ENCODE measurements at places on chromosomes 12 and 14.
A peak's percentile ranks its signal among the peaks of the same experiment; 100 is the strongest.

- DNase-seq, result peak; percentile 45
These were observed 37.4 kb downstream of the SUSD6 start for GRCh38 chr14:69648480-69649451.

DNA sequence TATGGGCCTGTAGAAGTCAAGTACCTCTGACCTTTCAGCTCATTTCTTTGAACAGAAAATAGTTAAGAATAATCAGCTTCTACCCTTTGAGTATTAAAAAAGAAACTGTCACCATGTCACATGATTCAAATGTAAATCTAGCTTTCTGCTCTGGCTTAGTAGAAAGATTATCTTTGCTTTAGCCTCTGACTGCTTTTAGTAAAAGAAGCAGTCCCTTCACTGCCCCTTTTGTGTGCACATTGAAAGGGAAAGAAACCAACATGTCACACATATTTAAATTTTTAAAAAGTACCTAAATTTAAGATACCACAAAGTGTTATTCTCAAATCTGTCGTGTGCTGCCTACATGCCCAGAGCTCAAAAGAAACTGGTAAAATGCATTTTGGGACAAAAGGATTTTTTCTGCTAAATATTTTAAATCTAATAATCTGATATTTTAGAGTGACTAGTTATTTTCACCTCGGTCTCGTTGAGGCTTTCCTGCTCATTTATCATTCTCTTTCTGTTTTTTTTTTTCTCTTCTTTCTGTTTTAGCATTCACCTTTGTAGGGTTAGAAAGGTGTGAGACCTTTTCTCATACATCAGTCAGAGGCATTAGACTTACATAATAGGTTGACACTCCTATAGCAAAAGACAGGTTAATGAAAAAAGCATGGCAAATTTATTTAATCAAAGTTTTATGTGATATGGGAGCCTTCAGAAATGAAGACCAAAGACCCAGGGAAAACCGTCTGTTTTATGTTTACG lies 41.3 kb downstream of the SLC16A7 start:
- DNase-seq, result no peak

DNA sequence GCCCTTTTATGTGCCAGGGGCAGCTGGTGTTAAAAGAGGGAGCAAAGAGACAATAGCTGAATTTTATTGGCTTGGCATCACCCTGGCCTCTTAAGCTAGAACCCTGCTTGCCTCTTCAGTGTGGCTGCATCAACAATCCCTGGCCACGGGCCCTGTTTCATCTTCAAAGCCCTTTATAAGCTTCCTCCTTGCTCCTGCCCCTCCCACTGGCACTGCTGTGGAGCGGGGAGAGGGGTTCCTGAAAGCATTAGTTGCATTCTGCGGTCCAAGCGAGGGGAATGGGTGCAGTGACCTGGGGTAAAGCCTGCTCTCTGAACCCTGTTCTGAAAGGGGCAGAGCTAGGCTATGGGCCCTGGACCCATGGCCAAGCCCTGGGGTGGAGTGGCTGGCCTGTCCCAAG lies 220 bp upstream of the KRT83 start:
- DNase-seq, result no peak

GRCh38 chr12:77337362-77337761 lies 272.0 kb upstream of the E2F7 start:
- no peak for DNase-seq

- DNase-seq, result no peak
These were observed 44.7 kb downstream of the MBIP start for GRCh38 chr14:36275741-36276140.

- no peak for DNase-seq
These were observed 139.4 kb downstream of the MON2 start for GRCh38 chr12:62605981-62606380.

- DNase-seq, result no peak
These were observed 88.8 kb upstream of the PLEKHG7 start for GRCh38 chr12:92614001-92614400.

DNA sequence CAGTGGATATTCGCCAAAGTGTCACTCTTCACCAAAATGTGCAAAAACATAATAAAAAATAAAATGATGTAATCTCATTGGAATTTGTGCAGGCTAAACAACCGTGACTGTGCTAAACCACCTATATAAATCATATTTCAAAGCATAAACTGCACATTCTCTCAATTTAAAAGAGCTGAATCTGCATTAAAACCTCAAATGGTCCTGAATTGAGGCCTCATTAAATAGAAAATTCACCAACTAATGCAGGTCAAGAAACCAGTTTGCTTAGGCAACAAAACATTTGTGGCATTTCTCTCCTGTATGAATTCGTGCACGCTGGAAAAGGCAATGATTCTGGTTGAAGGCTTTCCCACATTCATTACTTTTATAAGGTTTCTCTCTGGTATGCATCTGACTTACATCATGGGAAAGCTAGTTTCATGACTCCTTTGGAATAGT lies 80.1 kb upstream of the IFNG-AS1 start:
- DNase-seq, result peak; percentile 63

GRCh38 chr14:94517641-94518257 lies 8.5 kb upstream of the SERPINA12 start:
- no peak for DNase-seq

GRCh38 chr12:105588106-105588505 lies 257.6 kb downstream of the C12orf75 start:
- no peak for DNase-seq

- no peak for DNase-seq
These were observed 4.8 kb downstream of the HOXC5 start for GRCh38 chr12:54037360-54038283.

GRCh38 chr12:38132139-38132538 lies 184.4 kb upstream of the ALG10B start:
- no peak for DNase-seq

- no peak for DNase-seq
These were observed 27.8 kb downstream of the MUCL1 start for GRCh38 chr12:54882079-54882478.

DNA sequence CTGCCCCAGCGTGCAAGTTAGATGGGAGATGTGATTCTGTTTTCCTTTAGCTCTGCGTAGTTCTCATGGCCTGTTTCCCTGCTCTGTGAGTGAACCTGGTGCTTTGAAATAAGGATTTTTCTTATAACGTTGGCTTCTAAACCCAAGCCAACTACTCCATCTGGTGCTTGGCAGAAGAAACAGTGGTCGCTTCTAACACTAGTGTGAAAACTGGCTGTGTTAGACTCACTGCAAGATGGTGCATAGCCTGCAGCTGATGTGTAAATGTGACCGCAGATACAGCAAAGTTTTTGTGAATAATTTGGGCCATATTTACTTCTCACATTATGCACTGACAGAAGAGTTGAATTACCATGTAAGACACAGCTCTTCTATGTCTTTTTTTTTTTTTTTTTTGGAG lies 12.2 kb downstream of the GTF2H3 start:
- DNase-seq, result no peak

- DNase-seq, result no peak
These were observed 759.2 kb upstream of the LRFN5 start for GRCh38 chr14:40847480-40847879.

GRCh38 chr14:69424149-69424923 lies 25.8 kb downstream of the SLC39A9 start:
- no peak for DNase-seq

- DNase-seq, result peak; percentile 79
These were observed 15.8 kb upstream of the ANKRD9 start for GRCh38 chr14:102525219-102525928.

DNA sequence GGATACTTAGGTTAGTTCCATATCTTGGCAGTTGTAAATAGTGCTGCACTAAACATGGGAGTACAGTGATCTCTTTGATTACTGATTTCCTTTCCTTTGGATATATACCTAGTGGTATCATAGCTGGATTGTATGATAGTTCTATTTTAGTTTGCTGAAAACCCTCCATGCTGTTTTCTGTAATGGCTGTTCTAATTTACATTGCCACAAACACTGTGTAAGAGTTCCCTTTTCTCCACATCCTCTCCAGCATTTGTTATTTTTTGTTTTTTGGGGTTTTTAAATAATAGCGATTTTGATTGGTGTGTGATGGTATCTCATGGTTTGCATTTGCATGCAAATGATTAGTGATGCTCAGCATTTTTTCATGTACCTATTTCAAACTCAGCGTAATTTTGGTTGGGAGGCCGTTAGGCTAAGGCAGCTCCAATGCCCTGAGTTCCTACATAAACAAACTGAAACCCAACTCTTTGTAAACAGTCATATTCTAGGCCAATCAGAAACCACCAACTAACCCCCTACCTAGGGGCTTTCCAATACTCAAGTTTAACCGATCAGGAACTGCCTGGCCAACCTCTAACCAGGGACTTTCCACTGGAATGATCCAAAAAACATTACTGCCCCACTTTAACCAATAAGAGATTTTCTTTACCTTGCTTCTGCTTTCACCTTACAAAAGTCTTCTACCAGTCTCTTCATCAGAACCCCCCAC lies 171.6 kb downstream of the FBXL14 start:
- no peak for DNase-seq

- DNase-seq, result no peak
These were observed 20.7 kb downstream of the IQSEC3 start for GRCh38 chr12:87315-87714.

DNA sequence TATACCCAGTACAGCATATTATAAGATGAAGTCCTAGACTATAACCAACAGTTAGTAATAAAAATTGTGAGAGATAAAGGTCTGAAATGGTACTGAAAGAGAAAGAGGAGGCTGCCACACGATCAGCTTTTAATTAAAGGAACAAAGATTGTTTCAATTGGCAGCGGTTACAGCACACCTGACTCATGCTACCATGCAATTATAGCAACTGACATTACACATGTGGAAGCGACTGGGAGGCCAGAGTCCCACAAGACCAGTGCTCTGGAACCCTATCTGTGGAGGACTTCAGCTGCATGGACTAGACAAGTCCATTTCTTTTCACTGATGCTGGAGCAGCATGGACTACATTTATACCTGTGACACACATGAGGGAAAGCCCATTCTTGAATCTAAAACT lies 55.2 kb downstream of the SEL1L start:
- DNase-seq, result no peak

DNA sequence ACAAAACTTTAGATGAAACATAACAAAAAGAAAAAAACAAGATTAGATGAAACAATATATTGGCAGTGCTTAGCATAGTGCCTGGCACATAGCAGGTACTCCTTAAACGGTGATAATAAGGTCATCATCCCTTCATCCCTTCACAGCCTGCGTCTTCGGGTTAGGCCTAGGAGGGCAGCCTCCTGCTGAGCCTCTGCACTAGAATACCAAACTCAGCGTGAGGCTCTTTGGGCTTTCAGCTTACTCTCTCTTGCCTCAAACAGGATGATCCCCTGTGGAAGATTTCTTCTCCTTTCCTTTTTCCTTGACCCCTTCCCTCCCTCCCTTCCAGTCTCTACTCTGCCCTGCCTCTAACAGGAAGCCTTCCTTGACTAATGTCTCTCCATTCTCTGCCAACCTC lies 14.4 kb upstream of the FIGNL2 start:
- DNase-seq, result no peak

GRCh38 chr14:100899884-100900771 lies 3.4 kb downstream of the RTL1 start:
- no peak for DNase-seq

DNA sequence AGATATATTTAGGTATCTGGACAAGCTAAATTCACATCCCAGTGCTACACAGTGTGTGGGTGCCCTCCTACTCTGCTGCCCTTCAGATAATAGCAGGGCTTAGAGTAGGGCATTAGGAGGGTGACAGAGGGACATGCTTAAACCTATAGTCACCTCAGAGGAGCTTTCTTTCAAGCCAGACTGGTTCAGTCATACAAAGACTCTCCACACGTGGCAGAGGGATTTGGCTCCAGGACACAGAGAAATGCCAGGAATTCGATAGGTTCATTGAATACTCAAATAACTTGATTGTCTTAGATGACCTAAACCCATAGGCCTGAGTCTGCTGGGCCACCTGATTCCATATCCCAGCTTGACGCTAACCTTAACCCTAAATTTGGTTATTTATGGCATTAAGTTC lies 163.5 kb downstream of the TPH2 start:
- no peak for DNase-seq

GRCh38 chr12:109493938-109494337 lies 16.5 kb downstream of the UBE3B start:
- DNase-seq, result no peak

- no peak for DNase-seq
These were observed 65.5 kb upstream of the PRKD1 start for GRCh38 chr14:29993143-29993542.

DNA sequence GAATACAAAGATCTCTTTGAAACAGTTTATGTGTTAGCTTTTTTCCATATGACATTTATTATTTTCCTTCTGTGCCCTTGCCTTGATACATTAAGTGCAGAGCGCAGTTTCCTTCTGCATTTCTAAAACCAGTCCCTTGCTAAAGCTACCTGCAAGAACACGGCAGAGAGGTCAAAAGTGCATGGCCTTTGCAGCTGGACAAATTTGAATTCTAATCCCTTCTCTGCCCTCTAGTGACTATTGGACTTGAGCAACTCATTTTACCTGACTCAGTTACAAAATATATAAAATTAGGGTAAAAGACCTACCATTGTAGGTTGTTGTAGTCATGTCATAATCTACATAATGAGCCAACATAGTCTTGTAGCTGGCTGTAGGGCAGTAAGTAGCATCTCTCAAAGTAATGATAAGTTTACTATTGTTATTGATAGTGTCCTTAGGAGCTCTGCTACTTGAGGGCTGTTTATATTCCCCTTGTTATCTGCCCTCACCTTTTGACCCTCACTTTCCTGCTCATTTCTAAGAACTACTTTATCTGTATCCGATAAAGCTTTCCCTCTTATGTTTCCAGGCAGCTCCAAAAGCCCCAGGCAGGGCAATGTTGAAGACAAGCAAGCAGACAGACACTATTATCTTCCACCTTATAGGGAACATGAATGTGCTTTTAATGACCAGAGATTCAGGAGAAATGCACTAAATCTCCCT lies 120.0 kb upstream of the PDZRN4 start:
- DNase-seq, result no peak

DNA sequence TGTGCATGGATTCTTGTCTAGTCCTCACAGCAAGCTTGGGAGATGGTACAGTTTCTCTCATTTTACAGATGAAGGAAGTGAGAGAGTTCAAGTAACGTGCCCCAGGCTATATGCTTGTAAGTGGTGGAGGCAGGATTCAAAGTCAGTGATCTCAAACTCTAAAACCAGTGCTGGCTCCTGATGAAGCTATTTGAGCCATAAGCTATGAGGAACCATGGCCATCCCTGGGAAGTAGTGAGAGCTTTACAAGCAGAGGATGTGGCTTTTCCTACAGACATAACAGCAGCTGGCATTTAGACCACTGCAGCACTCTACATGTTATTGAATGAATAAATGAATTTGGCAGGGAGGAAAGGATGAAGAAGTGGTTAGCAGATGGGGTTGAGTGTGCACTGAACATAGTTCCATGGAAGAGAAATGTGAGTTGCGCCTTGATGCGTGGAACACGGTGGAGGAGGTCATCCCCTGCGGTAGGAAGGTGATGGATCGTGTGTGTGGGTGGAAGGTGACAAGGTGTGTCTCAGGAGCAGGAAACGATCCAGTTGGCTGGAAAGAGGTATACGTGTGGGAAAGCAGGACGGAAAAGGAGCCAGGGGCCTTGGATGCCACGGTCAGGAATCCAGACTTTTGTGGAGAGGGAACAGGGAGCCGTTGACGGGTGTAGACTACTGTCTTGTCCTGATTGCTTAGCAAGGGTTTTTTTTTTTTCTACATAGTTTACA lies 65.2 kb downstream of the RFX4 start:
- no peak for DNase-seq
